ENCODE measurements at places on chromosomes 16 and 17.

GRCh38 chr17:62139141-62139540, 74.1 kb upstream of the MED13 start:
- no peak for DNase-seq

- no peak for DNase-seq
These were observed 58.4 kb downstream of the PHKB start for GRCh38 chr16:47519546-47519945.

- no peak for DNase-seq
These were observed 17.0 kb downstream of the MGAT5B start for GRCh38 chr17:76884995-76885893.

GRCh38 chr17:39617446-39618245, 9.1 kb upstream of the PPP1R1B start:
- peak; percentile 9 for DNase-seq

- no peak for DNase-seq
These were observed 11.5 kb upstream of the PRSS54 start for GRCh38 chr16:58306327-58306726.

- no peak for DNase-seq
These were observed 6.5 kb downstream of the CD79B start for GRCh38 chr17:63925615-63926014.

- DNase-seq, result no peak
These were observed 77.7 kb upstream of the EEF2KMT start for GRCh38 chr16:5175266-5175665.

GRCh38 chr16:81018496-81018895, 11.5 kb downstream of the CENPN start:
- DNase-seq, result no peak

- DNase-seq, result no peak
These were observed 257.9 kb downstream of the SOX9 start for GRCh38 chr17:72378414-72379390.

DNA sequence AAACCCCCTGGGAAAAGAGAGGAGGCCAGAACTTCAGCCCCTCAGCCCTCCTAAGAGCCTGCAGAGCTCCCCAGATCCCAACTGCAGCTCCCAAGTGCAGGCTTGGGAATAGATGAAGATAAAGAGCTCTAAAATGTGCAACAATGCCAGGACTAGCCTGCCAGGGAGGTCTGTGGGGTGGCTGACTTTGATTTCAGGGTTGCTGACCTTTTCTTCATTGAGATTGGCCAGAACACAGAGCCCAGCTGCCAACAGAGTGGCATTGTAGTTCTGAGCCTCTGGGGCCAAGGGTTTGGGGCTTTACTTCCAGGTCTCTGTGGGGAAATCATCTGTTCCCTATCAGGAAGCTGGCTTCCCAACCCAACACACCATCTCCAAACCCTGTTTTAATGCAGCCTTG, 120.6 kb downstream of the COPRS start:
- DNase-seq, result no peak

DNA sequence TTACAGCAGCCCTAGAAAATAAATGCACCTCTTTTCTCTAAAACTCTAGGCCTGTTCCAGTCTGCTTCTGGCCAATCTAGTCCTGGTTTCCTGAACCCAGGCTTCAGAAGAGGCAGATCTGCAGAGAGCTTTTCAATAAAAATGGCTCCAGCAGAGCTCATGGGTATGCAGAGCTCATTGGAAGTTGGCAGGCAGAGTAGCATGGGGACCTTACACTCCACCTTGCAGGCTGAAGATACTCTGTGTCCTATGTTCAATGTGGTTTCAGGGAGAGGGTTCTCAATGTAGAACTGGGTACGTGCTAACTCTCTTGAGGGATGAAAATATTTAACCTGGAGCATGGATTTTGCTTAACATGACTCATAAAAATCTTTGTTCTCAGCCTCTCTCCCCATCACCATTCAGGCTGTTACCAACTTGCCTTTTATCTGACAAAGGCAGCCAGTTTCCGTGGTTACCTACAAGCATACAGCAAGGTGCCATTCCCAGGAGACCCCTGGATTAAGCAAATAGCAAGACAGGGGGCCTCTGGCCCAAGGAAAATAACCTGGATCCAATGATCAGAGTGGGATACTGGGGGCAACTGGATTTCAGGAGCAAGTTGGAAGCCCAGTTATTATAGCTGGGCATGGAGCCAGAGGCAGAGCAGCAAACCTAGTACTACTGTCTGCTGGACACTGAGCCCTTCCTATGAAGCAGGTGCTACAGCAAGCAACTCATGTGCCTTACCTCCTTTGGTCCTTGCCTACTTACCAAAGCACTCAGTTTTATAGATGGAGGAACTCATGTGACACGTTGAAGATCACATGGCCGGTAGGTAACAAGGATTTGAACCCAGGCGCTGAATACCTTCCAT, 98.2 kb upstream of the DHX40 start:
- no peak for DNase-seq

- no peak for DNase-seq
These were observed 665.3 kb upstream of the RBFOX1 start for GRCh38 chr16:6667393-6667792.

GRCh38 chr16:82695806-82696205, 69.0 kb downstream of the CDH13 start:
- no peak for DNase-seq

DNA sequence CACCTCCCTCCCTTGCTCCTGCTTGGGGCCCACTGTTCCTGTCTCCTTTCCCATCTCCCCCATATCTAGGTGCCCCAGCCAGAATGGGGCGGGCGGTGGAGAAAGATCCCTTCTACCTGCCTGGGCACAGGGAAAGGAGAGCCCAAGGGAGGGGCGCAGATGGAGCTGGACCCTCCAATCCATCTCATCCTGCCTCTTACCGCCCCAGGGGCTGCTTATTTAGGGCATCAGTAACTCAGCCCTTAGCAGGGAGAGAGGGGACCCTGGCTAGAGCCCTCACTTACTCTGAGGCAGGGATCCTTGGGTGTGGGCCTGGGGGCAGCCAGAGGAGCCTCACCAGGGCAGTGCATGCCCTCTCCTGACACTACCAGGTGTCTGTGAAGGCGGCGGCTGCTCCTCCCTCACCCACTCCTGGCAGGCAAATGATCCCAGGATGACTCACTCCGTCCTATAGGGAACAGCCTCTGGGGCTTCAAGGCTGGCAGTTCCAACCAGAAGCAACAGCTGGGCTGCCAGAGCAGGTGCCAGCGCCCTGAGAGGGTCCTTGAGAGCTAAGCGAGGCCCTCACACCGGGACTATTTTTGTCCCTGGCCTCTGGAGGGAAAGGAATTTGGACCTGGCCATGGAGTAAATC, 16.3 kb upstream of the BCAR1 start:
- DNase-seq, result no peak

- no peak for DNase-seq
These were observed 19.6 kb downstream of the DNAH17 start for GRCh38 chr17:78557598-78558039.

- DNase-seq, result no peak
These were observed 48.5 kb upstream of the IRF8 start for GRCh38 chr16:85850344-85850880.

GRCh38 chr17:68714676-68715075, 113.5 kb upstream of the FAM20A start:
- DNase-seq, result no peak

GRCh38 chr17:32827227-32827626, 49.7 kb downstream of the MYO1D start:
- DNase-seq, result no peak

GRCh38 chr17:50169881-50170459, 4.2 kb downstream of the SGCA start:
- DNase-seq, result no peak

GRCh38 chr16:1156055-1156982, 3.4 kb downstream of the CACNA1H start:
- DNase-seq, result no peak

GRCh38 chr17:44398692-44399691, 9.5 kb upstream of the ITGA2B start:
- DNase-seq, result no peak

DNA sequence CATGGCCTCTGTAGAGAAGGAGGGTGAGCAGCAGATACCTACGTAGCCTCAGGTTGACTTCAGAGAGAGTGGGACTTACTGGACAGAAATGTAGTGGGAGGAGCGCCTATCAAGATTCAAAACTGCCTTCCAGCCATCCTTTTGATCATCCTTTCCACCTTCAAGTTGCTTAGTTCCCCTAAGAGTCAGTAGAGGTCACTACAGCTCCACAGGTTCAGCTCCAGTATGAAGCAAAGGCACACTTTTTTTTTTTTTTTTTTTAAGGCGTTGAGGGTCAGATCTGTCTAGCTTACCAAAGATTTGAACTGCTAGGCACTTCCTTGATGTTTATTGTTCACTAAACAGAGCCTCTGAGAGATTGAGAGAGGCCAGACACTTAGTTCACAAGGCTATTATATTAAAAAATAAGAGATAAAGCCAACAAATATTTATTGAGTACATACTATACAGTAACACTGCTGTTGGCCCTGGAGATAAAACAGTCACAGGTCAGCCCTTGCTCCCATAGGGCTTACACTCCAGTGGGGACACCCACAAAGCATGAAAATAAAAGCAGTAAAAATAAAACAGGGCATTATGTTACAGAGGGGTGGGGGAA, 3.1 kb downstream of the RNF227 start:
- DNase-seq, result peak; percentile 31
